ENCODE measurements at places on chromosomes 12 and 14.

GRCh38 chr12:24360907-24361306, 411.4 kb upstream of the SOX5 start:
- no peak for DNase-seq

GRCh38 chr12:89551747-89552146, 25.9 kb upstream of the POC1B start:
- DNase-seq: no peak

DNA sequence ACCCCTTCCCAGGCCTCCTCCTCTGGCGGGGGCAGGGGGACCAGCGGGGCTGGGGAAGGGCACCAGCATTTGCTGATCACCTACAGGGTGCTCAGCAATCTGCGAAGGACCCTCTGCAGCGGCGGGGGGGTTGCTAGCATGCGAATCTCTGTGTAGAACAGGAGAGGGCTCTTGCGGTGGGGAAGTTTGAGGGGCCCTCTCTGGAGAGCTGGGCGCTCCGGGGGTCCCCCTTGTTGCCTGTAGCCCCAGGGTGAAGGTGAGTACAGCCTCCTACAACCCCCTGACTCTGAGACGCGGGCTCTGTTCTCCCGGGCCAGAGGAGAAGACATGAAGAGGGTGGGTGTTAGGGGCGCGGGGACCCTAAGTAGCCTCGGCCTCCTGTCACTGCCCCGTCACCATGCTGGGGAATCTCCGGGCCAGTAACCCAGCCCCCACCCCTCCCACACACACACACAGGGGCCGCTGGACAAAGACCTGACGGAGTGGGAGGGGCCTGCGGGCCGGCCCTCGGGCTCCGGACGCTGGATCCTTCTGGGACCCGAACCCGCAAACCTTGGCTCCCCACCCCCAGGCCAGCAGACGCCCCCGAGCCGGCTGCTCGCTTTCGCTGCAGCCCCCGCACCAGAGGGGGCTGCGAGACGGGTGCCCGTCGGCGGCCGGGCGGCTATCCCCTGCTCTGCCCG, 734 bp downstream of the FIGNL2 start:
- DNase-seq: no peak

- DNase-seq: no peak
These were observed 122.2 kb downstream of the AEBP2 start for GRCh38 chr12:19561411-19561961.

DNA sequence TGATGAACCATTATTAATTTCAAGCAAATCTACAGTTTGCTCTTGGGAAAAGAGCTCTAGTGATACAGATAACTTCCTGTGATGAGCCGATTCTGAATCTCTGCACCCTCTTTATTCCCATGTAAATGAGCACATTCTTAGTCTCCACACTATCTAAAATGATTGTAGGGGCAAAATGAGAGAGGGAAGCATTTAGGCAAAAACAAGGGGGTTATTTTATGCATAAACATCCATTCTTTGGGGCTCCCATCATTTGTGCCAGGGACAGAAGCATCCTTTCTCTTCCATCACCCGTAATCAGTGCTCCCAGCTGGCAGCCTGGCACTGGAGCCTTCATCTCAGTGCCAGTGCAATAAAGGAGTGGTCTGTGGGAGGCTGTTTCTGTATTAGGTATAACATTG, 1.7 kb upstream of the GPD1 start:
- DNase-seq: no peak

GRCh38 chr12:53676656-53677015, 753 bp upstream of the ATP5MC2 start:
- no peak for DNase-seq

DNA sequence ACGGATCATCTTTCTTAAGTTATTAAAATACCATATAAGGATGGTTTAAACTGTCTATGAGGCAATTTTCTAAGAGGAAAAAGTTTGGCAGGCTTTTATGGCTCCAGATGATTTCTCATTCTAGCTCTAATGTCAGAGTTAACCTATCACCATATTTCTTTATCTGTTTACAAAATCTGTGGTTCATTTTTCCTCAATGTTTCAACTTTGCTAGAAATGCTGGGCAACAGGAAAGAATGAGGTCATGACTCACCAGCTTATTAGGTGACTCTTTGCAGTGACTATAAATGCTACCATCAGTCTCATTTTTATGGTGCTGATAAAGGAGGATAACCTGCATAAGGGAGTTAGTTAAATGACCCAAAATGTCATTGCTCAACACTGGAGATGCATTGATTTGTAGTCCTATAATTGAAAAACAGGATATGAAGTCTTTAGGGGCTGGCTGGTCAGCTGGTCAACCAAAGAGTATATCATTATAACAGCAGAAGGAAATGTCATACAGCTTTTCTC, 45.3 kb upstream of the RAP1B start:
- no peak for DNase-seq

DNA sequence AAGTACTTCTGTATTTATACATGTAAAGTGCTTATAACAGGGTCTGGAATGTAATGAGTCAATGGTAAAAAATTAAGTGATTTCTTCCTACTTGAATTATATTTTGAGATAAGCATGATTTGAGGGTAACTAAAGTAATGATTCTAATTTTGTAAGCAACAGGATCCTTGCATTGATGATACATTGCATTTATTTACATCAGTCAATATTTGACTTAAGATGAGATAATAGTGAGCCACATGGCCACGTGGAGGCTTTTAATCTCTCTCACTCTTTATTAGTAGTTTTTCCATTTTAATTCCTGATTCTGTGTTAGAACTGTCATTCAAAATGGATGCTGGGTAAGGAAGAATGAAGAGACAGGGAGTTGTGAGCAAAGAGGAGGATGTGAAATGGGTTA, 298.1 kb upstream of the PRICKLE1 start:
- DNase-seq: no peak

GRCh38 chr14:70716483-70716882, 74.8 kb downstream of the TTC9 start:
- no peak for DNase-seq

GRCh38 chr12:116670859-116671258, 67.0 kb downstream of the SPRING1 start:
- no peak for DNase-seq

GRCh38 chr12:65501093-65501621, 222.7 kb downstream of the MSRB3 start:
- no peak for DNase-seq

DNA sequence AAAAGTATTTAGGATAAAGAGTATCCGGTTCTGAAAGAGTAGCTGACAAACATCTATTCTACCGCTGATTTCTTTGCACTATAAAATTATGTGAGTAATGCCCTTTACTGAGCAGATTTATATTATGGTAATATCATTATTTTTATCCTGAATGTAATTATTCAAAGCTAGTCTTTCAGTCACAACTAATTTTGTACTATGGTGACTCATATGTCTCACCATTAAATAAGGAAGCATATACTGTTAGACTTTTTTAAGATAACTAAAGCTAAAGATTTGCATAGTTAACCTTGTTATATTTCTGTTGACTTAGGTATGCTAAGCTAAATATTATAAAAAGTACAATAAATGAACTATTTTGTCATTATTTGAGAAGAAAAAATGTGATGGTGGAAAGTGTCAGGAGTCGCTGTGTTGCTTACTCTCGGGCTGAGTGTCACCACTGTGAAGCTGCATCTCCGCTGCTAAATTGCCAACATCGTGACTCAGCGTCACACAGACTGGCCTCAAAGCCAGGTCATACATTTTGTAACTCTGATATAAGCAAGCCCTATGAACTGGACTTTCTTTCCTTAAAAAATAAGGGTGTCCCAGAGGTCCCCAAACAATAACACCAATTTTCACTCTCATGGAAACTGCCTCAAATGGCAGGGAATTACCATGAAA, 69.1 kb upstream of the SSTR1 start:
- no peak for DNase-seq

- DNase-seq: no peak
These were observed 509.1 kb downstream of the PCNX1 start for GRCh38 chr14:71416392-71416791.

All from omental fat pad (tissue), 4 donors.